Naive B cell (primary cell): ENCODE measurements at places on chromosomes 6 and 20.

DNA sequence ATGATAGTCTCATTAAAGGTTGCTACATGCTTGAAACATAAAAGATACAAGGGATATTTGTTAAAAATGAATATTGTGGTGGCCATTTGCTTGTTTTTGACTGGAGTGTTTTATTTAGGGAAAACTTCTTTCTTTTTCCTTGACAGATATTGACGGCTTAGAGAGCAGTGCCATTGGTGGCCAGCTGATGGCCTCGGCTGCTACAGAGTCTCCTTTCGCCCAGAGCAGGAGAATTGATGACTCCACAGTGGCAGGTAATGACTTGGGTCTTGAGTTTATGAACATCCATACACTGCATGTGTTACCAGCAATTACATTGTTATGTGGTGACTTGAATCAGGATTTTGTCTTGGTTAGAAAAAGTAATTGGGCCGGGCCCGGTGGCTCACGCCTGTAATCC, 67.5 kb upstream of the PBOV1 start:
- H3K27me3 ChIP-seq, result peaks cover 7% of the 10 kb centered on the region
- H3K27ac ChIP-seq, result no peak overlapping the region
- DNase-seq, result no peak
- H3K36me3 ChIP-seq, result no peaks in the 10 kb centered on the region

- H3K4me1 ChIP-seq, result peaks cover 17% of the 10 kb centered on the region
- no peak overlapping the region for H3K27ac ChIP-seq
- H3K27me3 ChIP-seq, result peaks cover 36% of the 10 kb centered on the region
These were observed 844 bp downstream of the WFDC2 start for GRCh38 chr20:45470262-45470931.

DNA sequence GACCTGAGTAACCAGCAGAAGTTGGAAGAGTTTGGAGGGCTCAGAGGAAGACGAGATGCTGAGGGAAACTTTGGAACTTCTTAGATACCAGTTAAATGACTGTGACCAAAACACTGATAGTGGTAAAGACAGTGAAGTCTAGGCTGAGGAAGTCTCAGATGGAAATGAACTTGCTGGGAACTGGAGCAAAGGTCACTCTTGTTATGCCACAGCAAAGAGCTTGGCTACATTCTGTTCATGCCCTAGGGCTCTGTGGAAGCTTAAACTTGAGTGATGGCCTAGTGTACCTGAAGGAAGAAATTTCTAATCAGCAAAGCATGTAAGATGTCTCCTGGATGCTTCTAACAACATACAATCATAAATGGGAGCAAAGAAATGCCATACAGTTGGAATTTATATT, 24.7 kb downstream of the WDR27 start:
- H3K36me3 ChIP-seq, result peaks cover 52% of the 10 kb centered on the region
- no peak for DNase-seq
- H3K4me3 ChIP-seq, result no peak overlapping the region
- peaks cover 2% of the 10 kb centered on the region for H3K4me1 ChIP-seq
- H3K27ac ChIP-seq, result no peak overlapping the region

- no peak overlapping the region for H3K4me3 ChIP-seq
- H3K4me1 ChIP-seq, result peaks cover 24% of the 10 kb centered on the region
- DNase-seq, result peak; percentile 42
- no peak overlapping the region for H3K27ac ChIP-seq
- H3K36me3 ChIP-seq, result peaks cover 16% of the 10 kb centered on the region
These were observed 27.8 kb downstream of the RNF8 start for GRCh38 chr6:37381579-37381978.

DNA sequence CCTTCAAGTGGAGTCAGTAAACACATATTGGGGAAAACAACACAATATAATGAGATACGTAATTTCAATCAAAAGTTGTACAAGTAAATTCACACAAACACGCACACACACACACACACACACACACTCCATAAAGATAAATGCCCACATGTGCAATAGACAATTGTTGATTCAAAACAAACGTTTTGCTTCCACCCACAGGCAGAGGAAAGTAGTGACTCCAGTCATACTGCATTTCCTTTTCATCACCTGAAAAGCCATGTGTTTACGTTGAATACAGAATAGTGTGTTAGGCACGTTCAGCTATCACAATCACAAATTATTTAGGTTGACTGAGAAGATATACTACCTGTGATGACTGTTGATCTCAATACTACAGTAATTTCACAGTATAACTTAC, 443.8 kb upstream of the MANEA start:
- H3K36me3 ChIP-seq, result no peaks in the 10 kb centered on the region
- H3K4me3 ChIP-seq, result no peak overlapping the region
- H3K27me3 ChIP-seq, result no peaks in the 10 kb centered on the region
- no peak overlapping the region for H3K27ac ChIP-seq
- H3K4me1 ChIP-seq, result no peaks in the 10 kb centered on the region
- no peak for DNase-seq
